ENCODE measurements at places on chromosomes 4 and X.

GRCh38 chrX:7147413-7147977, at the start of gene STS:
STS (plus strand) TSS chrX:7147712; CDS start chrX:7253200, 105,488 bp downstream.
- no peak for DNase-seq

GRCh38 chrX:149631234-149632165, at the start of gene TMEM185A:
TMEM185A (minus strand) TSS chrX:149631792; CDS start chrX:149631580, 212 bp downstream.
- peak; percentile 71 for DNase-seq

GRCh38 chr4:25560605-25561004, 95.0 kb upstream of the SLC34A2 start:
- no peak for DNase-seq

DNA sequence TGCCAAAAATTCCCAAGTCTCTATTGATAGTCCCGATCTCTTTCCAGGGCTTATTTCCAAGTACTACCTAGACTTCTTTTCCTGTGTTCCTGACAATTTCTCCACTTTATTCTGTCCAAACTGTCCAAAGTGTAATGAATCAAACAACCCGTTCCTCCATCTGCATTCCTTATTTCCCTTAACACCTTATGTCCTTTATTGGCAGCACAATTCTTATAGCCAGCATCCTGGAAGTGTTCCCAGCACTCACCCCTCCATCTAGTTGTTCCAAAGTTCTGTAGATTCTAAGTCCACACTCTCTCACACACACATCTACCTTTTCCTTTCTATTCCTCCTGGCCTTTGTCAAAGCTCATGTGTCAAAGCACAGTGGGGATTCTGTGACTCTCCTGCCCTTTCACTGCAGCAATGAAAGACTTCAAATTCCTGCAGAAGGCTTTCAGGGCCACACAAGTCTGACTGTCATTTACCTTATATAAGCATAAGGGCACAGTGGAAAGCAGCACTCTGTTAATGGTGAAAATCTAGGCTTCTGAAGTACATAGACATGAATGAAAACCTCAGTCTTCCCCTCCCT, 22.1 kb downstream of the LIMCH1 start:
- no peak for DNase-seq

DNA sequence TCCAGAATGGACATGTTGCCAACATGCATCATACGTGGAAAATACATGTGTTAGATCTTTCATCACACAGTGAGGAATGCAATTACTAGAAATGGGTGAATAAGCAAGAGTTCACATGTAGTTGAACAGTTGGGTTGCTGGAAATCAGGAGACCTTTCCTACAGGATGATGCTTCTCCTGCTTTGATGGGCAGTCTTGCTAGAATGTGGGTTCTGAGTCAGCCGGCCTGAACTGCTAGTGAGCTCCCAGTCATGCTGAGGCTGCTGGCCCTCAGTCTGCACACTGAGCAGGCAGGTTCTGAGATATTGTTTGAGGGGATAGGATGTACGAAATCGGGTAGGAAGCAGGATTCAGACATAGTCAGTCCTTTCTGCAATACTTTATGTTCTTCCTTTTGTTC, 20.2 kb downstream of the MSL3 start:
- no peak for DNase-seq

DNA sequence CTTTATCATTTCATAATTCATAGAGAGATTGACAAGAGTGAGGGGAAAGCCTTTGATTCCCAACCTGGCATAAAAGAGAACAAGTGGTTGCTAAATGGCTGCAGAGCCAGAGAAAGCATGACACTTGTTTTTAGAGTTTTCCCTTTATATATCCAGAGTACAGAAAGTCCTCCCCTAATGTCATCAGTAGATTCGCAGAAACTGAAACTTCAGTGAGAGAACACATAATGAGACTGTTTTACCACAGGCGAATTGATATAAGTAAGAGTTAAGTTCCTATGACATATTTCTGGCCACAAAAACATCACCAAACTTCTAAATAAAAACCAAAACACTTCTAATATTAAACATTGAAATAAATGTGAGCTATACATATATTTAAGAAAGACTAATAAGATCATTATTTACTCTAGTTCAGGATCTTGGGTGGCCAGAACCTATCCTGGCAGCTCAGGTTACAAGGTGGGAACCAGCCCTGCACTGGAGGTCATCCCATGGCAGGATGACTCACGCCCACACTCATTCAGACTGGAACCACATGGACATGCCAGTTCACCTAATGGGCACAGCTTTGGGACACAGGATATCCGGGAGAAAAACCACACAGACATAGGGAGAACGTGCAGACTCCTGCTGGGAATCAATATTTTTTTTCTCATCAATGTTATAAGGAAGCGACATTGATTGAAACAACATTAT, 35.5 kb downstream of the NWD2 start:
- DNase-seq: no peak

- DNase-seq: no peak
Observed at GRCh38 chrX:97065973-97066372, 182.3 kb downstream of the RPA4 start.

- no peak for DNase-seq
Observed at GRCh38 chr4:29565256-29565655, 1154.9 kb upstream of the PCDH7 start.

- DNase-seq: no peak
Observed at GRCh38 chr4:107258359-107258758, 222.2 kb upstream of the DKK2 start.

- no peak for DNase-seq
Observed at GRCh38 chrX:101357166-101357795, 8.7 kb upstream of the TIMM8A start.

DNA sequence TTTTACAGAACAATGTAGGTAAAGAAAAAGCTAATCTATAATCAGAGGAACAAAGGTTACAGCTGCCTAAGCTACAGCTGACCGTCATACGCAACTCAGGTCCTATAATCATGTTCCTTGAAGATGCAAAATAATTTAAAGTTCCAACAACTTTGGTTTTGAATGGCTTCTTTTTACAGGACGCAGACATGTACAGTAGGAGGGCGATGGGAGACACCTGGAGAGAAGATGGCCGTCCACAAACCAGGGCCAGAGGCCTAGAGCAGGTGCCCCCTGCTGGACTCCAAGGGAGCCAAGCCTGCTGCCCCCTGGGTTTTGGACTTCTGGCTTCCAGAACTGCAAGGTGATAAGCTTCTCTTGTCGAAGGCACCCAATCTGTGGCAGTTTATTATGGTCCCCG, 10.6 kb downstream of the HGFAC start:
- no peak for DNase-seq

GRCh38 chrX:140431521-140431920, 73.3 kb downstream of the SOX3 start:
- no peak for DNase-seq

DNA sequence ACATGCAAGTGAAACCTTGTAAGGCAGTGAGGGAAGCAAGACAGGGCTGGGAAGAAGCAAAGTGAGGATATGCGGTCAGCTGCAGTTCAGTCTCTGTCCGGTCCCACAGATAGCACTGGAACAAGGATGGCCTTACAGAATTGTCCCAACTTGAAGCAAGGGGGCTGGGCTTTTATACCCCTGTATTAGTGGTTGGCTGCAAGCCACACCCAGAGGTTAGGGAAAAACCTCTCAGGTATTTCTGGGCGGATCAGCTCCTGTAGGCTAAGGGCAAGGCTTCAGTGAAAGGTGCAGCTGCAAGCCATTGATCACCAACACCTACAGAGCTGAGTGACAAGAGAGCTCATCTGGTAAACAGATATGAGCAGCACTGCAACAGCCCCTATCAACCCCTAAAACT, 89.0 kb downstream of the KDR start:
- no peak for DNase-seq

DNA sequence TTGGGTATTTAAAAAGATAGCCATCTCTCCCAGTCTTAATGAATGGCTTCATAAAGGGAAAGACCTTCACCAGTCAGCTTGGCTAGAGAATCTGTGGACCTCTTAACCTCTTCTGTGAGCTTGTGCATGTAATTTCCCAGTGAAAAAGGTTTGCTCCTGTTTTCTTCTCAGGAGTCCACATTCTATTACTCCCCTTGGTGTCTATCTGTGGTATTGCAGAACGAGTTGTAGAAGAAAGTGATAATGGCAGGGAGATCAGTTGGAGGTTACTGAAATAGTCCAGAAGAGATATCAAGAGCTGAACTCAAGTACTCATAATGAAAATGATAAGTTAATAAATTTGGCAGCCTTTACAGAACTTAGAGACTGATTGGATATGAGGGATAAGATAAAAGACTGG, 16.5 kb upstream of the VAMP7 start:
- DNase-seq: no peak

DNA sequence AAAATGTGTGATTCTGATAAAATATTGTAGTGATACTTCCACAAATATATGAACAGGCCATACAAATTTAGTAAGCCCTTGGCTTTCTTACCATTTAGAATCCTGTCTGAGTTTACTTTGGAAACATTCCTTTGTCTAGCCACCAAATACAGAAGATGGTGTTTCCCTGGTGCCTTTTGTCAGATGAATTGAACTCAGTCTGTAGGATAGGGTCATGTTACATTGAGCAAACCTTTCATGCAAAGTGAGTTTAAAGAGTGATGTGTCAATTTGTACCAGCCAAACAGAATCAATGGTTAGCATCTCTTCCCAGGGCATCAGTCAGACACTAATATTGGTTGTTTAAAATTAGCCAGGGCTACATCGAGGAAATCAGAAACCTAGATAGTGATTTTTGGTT, 1443.4 kb downstream of the ARAP2 start:
- no peak for DNase-seq

DNA sequence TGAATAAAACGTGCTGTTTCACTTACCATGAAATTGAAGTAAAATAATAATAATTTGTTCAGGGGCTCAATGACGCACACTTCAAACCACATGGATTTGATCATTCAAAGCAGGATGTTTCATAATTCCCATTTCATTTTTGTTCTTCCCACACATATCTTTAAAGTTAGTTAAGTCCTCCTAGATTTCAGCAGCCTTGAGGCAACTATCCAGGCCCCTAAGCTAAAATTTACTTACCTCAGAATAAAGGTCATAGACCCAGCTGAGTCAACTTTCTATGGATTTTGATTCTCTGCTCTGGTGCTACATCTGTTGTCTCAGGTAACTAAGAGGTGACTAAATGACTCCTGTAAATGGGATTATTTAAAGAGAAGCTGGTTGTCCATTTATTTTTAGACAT, 25.0 kb downstream of the GPR174 start:
- DNase-seq: no peak

GRCh38 chrX:27917713-27918500, 63.3 kb downstream of the DCAF8L1 start:
- no peak for DNase-seq

DNA sequence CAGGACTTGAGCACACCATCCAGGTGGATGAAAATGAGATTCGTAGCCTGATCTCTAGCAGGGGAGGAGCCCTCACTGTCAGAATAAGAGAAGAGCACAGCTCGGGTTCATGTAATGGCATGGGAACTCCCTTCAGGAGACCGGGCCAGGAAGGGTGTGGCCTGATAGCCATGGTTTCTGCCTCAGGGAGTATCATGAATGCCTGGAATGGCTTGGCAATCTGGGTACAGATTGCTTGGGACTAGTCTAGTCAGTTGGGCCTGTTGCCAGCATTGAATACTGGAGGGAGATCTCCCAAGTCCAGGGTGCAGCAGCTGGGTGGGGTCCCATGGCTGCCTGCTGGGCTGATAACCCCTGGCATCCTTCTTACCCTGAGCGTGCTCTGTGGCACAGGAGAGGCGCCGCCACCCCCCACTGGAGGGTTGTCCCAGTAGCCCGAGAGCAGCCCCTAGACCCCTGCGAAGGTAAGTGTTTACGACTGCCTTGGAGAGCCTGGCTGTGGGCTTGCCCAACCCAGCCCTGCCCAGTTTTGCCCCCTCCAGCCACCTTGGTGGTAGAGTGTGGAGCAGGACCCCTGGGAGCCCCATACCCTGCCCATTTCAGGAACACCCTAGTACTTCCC, 298.8 kb downstream of the TEX13A start:
- DNase-seq: no peak

- DNase-seq: no peak
Observed at GRCh38 chr4:98605216-98605615, 53.2 kb downstream of the TSPAN5 start.

DNA sequence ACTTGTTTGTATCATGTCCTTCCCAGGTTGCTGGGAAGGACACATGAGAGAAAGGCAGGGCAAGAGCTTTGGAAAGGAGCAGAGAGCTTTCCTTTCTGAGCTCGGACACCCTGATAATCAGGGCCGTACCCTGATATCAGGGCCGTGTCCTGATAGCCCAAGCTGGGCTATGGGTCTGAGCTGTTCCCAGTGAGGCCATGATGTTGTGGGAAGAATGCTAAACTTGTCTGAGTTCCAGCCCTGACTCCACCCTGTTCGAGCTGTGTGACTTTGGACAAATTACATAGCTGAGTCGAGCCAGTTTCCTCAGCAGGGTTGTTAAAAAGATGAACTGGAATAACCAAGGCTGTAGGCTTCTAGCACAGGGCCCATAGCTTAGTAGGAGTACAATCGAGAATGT, 3.3 kb upstream of the CXCR3 start:
- DNase-seq: no peak

GRCh38 chrX:35700121-35700520, 98.0 kb upstream of the MAGEB16 start:
- DNase-seq: no peak

DNA sequence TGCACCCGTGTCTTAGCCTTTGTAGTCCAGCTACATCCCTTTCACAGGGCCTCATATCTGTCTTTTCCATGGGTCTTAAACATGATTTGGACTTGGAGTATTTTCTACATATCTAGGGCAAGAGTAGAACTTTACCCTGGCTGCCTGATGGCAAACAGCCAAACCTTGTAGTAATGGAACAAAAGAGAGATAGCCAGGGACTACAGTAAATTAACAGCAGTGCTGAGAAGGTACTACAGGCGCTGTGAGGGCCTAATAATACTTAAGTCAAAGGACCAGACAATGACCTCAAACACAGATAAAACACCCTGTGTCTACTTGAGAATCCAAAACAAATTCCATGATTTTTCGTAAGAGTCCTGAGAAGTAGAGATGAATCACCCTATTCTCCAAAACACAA, 111.0 kb upstream of the WDR17 start:
- no peak for DNase-seq

DNA sequence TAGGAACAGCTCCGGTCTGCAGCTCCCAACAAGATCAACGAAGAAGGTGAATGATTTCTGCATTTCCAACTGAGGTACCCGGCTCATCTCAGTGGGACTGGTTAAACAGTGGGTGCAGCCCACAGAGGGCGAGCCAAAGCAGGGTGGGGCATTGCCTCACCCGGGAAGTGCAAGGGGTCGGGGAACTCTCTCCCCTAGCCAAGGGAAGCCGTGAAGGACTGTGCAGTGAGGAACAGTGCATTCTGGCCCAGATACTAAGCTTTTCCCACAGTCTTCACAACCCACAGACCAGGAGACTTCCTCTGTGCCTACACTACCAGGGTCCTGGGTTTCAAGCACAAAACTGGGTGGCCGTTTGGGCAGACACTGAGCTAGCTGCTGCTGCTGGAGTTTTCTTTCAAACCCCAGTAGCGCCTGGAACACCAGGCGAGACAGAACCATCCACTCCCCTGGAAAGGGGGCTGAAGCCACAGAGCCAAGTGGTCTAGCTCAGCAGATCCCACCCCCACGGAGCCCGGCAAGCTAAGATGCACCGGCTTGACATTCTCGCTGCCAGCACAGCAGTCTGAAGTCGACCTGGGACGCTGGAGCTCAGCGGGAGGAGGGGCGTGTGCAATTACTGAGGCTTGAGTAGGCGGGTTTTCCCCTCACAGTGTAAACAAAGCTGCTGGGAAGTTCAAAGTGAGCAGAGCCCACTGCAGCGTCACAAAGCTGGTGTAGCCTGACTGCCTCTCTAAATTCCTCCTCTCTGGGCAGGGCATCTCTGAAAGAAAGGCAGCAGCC, 84.6 kb downstream of the THOC2 start:
- DNase-seq: peak; percentile 25

GRCh38 chr4:96471956-96472867, 632.3 kb downstream of the PDHA2 start:
- DNase-seq: no peak

All from naive B cell (primary cell).